ENCODE measurements at places on chromosomes 16 and 17.

- peaks cover 11% of the 10 kb centered on the region for H3K4me1 ChIP-seq
- no peak overlapping the region for H3K4me3 ChIP-seq
- H3K27me3 ChIP-seq = no peaks in the 10 kb centered on the region
- peaks cover 4% of the 10 kb centered on the region for H3K36me3 ChIP-seq
- DNase-seq = no peak
Observed at GRCh38 chr17:77437747-77438146, 297.0 kb downstream of the SEC14L1 start.

DNA sequence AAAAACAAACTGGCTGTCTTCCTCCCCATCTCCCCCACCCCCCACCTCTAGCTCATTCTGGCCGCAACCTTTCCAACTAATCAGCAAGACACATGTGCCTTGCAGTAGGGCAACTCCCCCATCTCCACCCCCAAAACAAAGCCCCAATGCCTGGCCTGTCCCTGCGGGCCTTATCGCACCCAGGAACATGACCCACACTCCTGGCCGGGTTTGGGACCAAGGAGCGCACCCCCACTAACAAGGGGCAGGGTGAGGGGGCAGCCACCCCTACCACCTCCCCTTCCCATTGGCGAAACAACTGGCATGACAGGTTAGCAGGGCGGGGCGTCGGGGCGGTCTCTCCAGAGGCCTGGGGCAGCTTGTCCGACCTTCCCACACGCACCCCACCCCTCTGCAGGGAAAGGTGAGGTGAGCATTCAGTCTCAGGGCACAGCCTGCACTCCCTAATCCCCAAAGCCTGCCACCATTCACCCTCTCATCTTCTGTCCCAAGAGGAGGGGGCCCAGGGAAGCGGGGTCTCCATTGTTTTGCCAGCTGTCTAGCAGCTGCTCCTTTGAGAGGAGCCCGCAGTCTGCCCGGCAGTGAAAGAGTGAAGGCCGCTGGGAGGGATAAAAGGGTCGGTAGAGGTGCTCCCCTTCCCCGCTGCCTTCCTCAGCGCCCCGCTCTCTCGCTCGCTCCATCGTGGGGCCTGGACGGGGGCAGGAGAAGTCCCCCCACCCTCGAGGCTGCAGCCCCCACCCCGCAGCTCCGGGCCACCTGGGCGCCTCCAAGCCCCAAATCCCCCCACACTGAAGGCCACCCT, 765 bp downstream of the MYO18A start:
- peaks cover 9% of the 10 kb centered on the region for H3K4me1 ChIP-seq
- H3K27ac ChIP-seq = peak overlapping the region; percentile 72
- peak overlapping the region; percentile 84 for H3K4me3 ChIP-seq
- no peaks in the 10 kb centered on the region for H3K36me3 ChIP-seq
- DNase-seq = peak; percentile 98
- H3K27me3 ChIP-seq = peaks cover 16% of the 10 kb centered on the region

GRCh38 chr17:2797226-2797625, 988 bp downstream of the RAP1GAP2 start:
- H3K4me3 ChIP-seq = no peak overlapping the region
- H3K4me1 ChIP-seq = no peaks in the 10 kb centered on the region
- no peak overlapping the region for H3K27ac ChIP-seq
- no peak for DNase-seq

GRCh38 chr17:6567528-6568183, 11.3 kb upstream of the PITPNM3 start:
- no peak overlapping the region for H3K27ac ChIP-seq
- no peaks in the 10 kb centered on the region for H3K36me3 ChIP-seq
- no peaks in the 10 kb centered on the region for H3K27me3 ChIP-seq

- peak; percentile 41 for DNase-seq
- no peak overlapping the region for H3K4me3 ChIP-seq
- H3K36me3 ChIP-seq = no peaks in the 10 kb centered on the region
- H3K27me3 ChIP-seq = no peaks in the 10 kb centered on the region
- peaks cover 9% of the 10 kb centered on the region for H3K4me1 ChIP-seq
Observed at GRCh38 chr17:16934836-16935235, 37.1 kb downstream of the TNFRSF13B start.

- no peak for DNase-seq
- H3K27me3 ChIP-seq = no peaks in the 10 kb centered on the region
- H3K36me3 ChIP-seq = no peaks in the 10 kb centered on the region
- no peak overlapping the region for H3K4me3 ChIP-seq
- H3K4me1 ChIP-seq = no peaks in the 10 kb centered on the region
- no peak overlapping the region for H3K27ac ChIP-seq
Observed at GRCh38 chr16:83473926-83474650, 333.7 kb upstream of the HSBP1 start.

- no peaks in the 10 kb centered on the region for H3K27me3 ChIP-seq
- no peak overlapping the region for H3K4me3 ChIP-seq
- DNase-seq = no peak
- no peaks in the 10 kb centered on the region for H3K4me1 ChIP-seq
- no peak overlapping the region for H3K27ac ChIP-seq
Observed at GRCh38 chr16:71513302-71513701, 12.9 kb upstream of the CHST4 start.

DNA sequence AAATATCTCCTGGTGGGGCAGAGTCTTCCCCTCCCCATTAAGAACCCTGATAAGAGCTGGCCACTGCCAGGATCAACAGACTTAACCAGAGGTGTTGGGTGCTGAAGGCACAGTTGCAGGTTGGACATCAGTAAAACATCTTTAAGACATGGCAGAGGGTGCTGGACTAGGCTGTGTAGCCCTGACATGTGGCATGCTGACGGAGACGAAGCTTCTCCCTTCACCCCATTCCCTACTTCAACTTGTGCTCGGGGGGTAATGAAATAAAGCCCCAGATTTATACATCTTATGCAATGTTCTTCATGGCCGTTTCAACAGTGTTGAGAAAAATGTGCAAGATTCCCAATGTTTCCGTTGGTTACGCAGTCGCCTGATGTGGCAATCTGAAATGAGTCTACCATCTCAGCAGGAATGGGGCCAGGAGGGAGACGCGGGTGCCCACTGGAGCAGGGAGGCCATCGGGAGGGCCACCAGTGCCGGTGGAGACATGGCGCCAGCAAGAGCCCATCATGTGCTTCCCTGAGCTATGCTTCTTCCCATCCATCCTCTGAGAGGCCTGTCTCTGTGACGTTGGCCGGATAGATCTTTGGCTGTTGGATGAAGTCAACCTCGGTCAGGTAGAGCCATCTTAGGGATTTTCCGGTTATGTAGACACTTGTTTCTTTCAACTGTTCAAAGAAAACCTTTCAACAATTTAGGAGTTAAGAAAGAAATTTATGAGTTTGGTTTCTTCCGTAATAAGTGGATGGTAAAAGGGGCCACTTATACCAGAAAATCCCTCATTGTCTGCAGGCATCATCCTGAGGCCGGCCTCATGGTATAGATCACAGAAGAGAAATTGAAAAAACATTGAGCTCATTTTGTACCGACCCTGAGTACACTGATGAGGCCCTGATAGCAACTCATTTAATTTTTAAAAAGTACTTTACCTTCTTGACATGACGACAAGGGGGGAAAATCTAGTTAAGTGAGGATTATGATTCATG, 6.4 kb downstream of the IRF8 start:
- H3K27me3 ChIP-seq = peaks cover 38% of the 10 kb centered on the region
- no peaks in the 10 kb centered on the region for H3K36me3 ChIP-seq
- no peak overlapping the region for H3K27ac ChIP-seq
- no peaks in the 10 kb centered on the region for H3K4me1 ChIP-seq
- H3K4me3 ChIP-seq = no peak overlapping the region

GRCh38 chr16:88599092-88599733, 29.0 kb downstream of the ZC3H18 start:
- no peaks in the 10 kb centered on the region for H3K27me3 ChIP-seq
- H3K27ac ChIP-seq = no peak overlapping the region
- no peak overlapping the region for H3K4me3 ChIP-seq
- no peaks in the 10 kb centered on the region for H3K4me1 ChIP-seq

GRCh38 chr17:33024688-33025486, 33.2 kb downstream of the SPACA3 start:
- H3K27ac ChIP-seq = no peak overlapping the region
- no peaks in the 10 kb centered on the region for H3K4me1 ChIP-seq
- H3K36me3 ChIP-seq = no peaks in the 10 kb centered on the region
- DNase-seq = peak; percentile 62
- peaks cover 6% of the 10 kb centered on the region for H3K27me3 ChIP-seq
- no peak overlapping the region for H3K4me3 ChIP-seq

DNA sequence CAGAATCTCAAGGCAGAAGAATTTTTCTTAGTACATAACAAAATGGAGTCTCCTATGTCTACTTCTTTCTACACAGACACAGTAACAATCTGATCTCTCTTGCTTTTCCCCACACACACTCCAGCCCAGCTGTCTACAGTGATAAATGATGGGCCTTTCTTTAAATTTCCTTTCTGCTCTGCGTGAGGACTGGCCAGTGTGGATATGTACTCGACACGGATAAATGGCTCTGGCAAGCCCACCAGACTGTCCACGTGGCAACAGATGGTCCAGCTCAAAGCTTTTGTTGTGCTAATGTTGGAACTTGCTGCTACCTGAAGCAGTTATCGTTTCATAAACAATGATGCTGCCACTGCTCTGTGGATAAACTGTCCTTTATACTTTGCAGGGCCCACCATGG, 410.7 kb downstream of the TMEM114 start:
- peak; percentile 41 for DNase-seq
- no peaks in the 10 kb centered on the region for H3K27me3 ChIP-seq
- H3K4me1 ChIP-seq = peaks cover 14% of the 10 kb centered on the region
- peak overlapping the region; percentile 9 for H3K27ac ChIP-seq
- no peak overlapping the region for H3K4me3 ChIP-seq

Measured in endodermal cell (in vitro differentiated cells).